ENCODE measurements at places on chromosomes 12 and 14.

- DNase-seq, result no peak
Observed at GRCh38 chr12:130875193-130875592, 3.3 kb downstream of the RAN start.

DNA sequence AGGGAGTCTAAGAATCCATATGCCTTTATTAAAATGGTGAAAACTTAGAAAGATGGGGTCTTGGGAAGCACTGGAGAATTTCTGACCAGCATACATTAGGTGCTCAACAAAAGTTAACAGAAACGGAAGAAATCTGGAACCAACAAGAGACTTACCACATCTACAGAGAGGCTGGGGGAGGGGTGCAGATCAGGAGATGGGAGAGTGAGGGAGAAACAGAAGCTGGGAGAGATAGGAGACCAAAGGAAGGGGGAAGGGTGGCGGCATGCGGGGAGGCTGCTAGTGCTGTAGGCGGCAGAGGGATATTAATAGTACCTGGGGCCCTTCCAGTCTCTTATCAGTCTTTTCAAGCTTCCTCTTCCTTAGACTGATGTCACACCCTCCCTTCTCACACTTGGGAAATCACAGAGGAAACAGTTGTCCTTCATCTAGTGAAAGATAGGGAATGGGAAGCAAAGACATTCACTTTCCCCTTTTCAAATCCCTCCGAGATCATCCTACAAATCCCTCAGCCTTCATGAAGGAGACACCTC is 18.1 kb downstream of the ZBTB39 start:
- DNase-seq, result no peak

- no peak for DNase-seq
Observed at GRCh38 chr12:75628916-75629315, 117.5 kb upstream of the KRR1 start.

GRCh38 chr12:11689591-11690186 is 40.2 kb downstream of the ETV6 start:
- DNase-seq, result no peak

All from urothelium cell line (cell line).